ENCODE measurements at places on chromosomes 7 and 10.

DNA sequence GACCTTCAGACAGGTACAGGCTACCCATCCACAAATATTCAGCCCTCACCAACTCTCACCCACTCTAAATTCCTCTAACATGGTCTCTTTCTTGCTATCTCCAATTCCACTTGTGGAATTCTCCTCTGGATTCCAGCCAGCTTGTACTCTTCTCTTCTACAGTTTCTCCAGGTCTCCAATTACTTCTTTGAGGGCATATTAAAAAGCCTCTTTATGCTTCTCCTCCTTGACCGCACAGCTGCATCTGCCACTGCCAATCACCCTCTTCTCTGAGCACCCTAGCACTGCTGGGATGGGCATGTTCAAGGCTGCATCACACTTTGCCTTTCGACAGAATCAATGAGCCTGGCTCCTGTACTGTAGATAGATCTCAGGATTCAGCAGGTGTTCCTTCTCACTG lies 101.5 kb upstream of the ANKRD1 start:
- DNase-seq = no peak

DNA sequence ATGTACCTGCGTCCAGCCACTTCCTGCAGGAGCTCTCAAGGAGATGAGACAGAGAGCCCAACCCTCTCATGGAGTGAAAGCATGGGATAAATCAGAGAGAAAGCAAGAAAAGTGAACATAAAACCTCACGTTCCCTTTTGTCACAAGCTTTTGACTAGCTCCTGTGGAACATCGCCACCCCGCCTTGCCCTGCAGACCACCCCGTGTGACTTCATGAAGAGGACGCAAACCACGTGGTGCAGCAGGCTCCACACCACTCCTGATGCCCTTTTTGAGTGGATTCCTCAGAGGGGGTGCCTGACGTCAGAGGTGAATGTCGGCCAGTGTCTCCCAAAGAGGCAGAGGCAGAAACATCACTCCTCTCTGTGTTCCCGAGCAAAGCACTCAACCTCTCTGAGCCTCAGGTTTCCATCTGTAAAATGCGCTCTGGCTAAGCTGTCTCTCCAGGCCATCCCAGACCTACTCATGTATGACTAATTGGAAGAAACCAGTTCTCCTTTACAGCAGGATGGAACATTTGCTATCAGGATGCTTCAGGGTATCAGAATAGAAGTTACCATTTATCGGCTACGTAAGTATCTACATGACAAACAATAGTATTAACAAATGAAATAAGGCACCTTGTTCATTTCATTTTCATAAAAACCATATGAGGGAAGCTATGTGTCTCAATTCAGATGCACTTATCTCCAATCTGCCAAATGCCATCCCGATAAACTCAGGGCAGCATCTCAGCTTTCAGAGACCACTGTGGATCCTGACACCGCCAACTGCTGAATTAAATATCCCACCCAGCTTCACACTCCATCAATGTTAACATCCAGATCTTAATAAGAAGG lies 5.3 kb downstream of the ZNF488 start:
- DNase-seq = no peak

DNA sequence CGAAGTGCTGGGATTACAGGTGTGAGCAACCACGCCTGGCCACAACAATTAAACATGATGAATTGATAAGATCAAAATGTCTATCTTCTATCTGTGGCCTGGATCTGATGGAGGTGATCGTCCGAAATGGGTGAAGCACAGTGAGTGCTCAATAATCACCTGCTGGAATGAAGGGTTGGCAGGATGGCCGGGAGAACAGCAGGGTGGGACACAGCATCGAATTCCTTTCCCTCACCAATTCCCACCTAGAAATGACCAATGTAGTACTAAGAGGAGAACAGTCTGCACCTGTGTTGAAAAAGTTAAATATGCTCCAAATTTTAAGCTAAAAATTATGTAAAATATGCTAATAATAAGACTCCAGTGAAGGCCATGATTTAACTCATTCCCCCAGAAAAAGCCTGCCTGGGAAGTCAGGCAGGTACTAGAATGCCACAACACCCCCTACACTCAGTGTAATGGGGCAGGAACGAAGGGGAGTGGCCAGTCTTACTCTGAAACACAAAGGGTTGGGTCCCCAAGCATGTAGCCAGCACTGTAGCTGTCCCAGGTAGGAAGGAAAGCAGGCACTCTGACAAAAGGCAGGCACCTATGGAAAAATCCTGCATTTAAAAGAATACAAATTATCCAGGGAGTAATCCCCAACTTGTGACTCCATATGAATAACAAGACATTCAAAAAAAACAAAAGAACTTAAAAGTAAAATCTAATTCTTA lies 110.3 kb downstream of the VPS41 start:
- no peak for DNase-seq

GRCh38 chr10:130363899-130364445 lies 227.8 kb downstream of the GLRX3 start:
- no peak for DNase-seq

DNA sequence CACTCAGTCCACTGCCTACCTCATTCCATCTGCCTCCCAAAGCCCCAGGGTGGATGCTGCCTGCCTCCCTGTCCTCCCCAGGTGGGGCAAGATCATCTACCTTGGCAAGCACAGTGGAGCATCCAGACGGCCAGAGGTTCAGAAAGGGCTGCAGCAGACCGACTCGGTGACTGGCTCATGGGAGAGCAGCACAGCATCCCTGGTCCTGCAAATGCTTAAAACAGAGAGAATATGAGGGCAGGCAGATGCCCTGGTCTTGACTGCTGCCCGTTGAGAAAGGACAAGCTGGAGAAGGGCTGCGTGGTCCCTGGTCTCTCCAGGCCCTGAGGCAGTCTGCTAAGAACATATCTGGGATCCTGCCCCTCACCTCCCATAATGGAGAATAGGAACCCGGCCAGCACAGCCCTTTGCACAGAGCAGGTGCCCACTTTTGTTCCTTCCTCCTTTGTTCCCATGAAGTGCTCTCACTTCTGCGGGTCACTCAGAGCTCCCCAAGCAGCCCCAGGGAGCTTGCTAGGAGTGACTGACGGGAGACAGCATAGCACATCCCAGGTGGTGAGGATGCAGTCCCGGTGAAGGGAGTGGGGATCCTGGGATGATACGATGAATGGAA lies 1.4 kb downstream of the HPS1 start:
- DNase-seq = no peak

DNA sequence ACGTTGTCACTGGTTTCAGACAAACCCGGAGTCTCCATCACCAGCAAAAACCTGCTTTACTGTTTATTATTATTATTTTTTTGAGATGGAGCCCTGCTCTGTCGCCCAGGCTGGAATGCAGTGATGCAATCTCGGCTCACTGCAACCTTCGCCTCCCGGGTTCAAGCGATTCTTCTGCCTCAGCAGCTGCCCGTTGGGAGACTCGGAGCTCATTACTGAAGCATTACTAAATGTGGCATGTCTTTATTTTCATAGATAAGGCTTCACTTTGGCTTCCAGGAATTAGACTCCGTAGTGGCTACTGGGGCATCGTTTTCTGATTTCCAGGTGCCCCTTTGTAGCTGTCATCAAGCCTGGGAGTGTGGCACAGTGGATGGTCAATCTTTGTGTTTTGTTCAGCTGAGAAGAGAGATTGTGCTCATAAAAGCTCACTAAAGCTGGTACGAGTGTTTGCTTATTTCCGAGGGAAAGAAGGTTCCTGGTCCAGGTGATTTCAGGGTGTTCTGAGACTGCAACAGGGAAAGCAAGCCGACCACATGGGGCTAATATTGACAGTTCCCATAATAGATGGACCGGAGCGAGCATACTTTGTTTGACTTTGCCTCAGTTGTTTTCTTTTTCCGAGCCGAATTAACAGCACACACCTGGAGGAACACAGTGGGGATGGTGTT lies 163.1 kb downstream of the CAMK1D start:
- DNase-seq = no peak

DNA sequence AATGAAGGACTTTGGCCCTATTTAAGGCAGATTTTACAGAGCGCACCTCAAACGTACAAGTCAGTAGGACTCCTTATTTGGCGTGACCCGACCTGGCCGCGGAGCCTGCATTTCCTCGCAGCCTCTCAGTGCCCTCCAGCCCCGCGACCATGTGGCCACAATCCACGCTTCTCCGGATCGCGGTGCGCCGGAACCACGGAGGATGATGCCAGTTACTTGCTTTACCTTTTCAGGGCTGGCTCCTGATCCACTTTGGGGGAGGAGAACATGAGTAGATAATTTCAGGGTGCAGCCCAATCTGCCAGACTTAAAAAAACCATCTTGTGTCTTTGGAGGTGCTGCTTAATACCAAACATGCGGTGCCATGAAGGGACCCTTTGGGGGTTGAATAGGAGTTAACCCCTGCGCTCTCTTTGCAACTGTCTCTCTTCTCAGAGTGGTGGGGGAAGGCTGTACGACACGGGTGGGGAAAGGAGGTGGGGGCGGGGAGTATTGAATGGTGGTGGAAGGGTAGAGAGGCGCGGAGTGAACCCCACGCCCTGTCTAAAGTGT lies 1.5 kb downstream of the FRAT1 start:
- no peak for DNase-seq

- no peak for DNase-seq
These were observed 4.3 kb upstream of the GSTO1 start for GRCh38 chr10:104250371-104250770.

GRCh38 chr10:86936661-86937501 lies 20.5 kb downstream of the MMRN2 start:
- DNase-seq = no peak

GRCh38 chr10:74969093-74969492 lies 142.4 kb upstream of the SAMD8 start:
- no peak for DNase-seq

Measured in urinary bladder (tissue), 4 donors.